NCI-H774 (cell line): ENCODE measurements at places on chromosomes 2 and 18.

GRCh38 chr18:36628435-36629137 is 200.2 kb downstream of the TPGS2 start:
- DNase-seq: no peak

- DNase-seq: no peak
Measured at GRCh38 chr2:28709101-28709500, 42.5 kb upstream of the PPP1CB start.

GRCh38 chr2:24840962-24841945 is 48.0 kb downstream of the CENPO start:
- DNase-seq: no peak

DNA sequence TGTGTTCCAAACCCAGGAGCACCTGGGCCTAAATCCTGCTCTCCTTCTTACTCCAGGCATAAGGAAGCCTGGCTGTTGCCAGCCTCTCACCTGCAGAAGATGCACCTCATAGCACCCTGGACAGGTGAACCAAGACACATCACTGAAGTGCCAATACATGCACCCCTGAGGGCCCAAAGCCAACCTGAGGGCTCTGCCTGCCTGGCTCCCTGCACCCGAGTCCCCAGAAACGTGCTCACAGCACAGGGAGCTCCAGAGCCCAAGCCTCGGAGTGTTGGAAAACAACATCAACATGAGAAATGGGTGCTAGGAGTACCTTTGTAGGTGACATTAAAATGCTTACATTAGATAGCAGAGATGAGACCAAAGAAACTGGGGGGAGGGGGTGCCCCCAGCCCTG is 96.3 kb upstream of the RAB6C start:
- DNase-seq: no peak

DNA sequence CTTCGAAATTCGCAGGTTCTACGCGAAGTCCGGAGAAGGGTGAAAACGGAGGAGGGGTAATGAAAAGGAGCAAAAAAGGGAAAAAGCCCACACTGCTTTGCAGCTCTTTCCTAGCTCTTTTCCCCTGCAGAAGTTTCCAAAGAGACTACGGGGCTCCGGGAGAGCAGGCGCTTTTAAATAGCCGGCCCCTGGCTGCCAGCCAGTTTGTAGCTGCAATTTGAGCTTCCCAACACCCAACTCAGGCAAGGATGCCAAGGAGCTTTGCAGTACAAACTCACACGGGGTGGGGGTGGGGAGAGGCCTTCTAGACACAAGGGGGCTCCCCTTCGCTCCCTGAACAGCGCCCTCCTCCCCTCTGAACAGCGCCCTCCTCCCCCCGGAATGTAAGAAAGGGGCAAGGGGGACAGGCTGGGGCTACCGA is at the start of gene IGFBP5:
IGFBP5 (minus strand) TSS at position 149 of the 421 bp plus-strand sequence. CDS start 774 bp downstream, outside the sequence.
- peak; percentile 69 for DNase-seq

DNA sequence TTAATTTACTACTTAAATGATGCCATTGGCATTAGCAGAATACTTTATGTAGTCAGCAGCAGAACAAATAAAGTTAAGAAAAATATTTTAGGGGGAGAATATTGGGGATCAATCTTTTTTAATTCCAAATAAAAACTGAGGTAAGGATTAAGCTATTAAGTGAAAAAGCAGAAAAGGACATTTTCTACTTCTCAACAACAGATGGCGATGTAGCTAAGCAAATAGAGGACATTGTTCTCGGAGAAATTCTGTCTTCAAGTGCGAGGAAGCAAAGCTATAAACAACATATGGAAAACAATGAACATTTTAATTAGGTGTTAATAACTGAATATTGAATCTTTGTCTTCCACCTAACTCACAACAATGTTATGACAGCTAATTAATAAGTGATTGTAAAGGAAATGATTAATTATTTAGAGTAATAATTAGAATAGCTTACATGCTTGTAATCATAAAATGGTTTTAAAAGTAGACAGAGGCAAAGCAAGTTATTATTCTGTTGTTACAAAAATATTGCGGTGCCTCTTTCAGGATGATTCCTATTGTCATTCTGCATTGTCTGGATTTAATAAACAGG is 32.9 kb upstream of the CCDC93 start:
- DNase-seq: peak; percentile 47

GRCh38 chr2:26579025-26579722 is 62.0 kb downstream of the CIB4 start:
- no peak for DNase-seq

DNA sequence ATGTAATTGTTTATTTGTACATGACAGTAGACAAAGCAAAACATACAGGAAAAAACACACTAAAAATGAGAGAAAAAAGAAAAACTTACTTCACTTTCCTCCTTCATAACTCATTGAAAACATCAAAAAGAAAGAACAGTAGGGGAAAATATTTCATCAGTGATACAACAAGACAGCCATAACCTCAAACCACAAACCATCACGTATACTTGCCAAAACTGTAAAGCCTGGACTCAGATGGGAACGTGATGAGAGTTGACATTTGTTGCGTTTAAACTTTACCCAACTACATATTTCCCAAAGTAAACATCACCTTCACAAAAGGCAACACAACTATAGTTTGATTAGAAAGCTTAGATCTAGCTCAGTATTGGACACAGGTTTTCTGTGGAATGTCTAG is 278.2 kb upstream of the COL3A1 start:
- DNase-seq: no peak

- DNase-seq: no peak
Measured at GRCh38 chr2:187775196-187775595, 221.0 kb upstream of the TFPI start.

DNA sequence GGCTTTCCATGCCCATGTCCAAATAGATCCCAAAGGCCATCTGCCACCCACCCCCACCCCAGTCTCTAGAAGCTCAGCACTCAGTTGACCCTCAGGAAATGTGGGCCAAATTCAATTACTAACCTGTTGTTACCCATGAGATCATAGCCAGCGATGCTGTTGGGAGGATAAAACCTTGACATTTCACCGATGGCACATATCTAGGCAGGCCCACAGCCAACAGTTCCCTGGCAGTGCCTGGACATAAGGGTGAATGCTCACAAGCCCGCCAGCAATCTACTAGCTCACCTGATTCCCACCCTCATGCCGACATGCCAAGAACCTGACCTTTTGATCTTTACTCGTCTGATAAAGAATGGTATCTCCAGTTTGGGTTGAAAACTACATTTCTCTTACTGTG is 11.8 kb upstream of the ACOXL start:
- DNase-seq: no peak

DNA sequence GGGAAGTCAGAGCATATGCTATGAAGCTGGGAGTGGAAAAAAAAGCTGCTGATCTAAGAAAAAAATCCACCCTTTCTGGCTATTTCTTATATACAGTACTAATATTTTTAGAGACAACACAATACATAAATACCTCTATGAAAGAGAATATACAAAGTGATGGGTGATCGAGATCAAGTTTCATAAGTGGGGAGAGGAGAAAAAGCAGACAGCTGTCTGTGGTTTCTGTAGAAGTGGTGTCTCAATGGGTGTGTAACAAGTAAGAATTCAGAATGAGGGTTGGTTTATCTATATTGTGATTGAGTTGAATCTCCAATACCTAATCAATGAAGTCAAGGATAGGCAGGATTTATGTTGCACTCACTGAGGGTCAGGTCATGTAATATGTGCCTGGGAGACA is 191.0 kb downstream of the HNMT start:
- no peak for DNase-seq

- no peak for DNase-seq
Measured at GRCh38 chr2:209564816-209565215, 141.0 kb downstream of the MAP2 start.

DNA sequence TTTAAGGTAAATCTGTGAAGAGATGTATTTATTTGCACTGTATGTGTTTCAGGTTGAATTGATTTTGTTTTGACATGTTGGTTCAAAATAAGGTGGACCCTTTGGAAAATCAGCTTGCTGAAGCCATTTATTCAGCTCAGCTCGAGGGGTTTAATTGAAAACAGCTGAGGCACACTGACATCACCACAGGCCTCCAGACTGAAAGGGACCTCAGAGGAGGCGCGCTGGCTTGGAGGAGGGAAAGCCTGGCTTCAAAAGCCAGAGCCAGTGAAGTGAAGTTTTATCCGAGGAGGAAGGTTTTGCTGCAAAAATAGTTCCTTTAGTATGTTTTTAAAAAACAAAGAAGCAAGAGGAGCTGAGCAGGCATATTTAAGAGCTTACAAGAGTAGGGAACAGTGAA is 26.9 kb upstream of the DNMT3A start:
- no peak for DNase-seq

DNA sequence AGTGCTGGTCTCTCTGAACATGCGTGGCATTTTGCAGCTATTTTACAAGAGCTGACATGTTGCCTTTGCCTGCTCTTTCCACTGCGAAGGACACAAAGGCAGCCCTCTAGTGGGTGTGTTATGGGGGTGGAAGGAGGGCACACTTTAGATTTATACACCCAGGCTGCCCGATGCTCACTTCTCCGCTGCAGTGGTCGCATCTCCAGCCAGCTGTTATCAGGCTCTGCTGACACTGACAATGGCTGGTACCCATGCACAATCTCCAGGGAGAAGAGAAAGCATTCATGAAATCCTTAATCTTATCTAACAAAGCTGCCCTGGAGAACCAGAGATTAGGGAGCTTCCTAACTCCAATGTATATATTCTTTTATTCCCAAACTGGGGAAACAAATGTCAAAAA is 113.5 kb downstream of the EPHA4 start:
- DNase-seq: no peak

GRCh38 chr18:72171596-72171995 is 372.5 kb downstream of the CBLN2 start:
- DNase-seq: peak; percentile 66

DNA sequence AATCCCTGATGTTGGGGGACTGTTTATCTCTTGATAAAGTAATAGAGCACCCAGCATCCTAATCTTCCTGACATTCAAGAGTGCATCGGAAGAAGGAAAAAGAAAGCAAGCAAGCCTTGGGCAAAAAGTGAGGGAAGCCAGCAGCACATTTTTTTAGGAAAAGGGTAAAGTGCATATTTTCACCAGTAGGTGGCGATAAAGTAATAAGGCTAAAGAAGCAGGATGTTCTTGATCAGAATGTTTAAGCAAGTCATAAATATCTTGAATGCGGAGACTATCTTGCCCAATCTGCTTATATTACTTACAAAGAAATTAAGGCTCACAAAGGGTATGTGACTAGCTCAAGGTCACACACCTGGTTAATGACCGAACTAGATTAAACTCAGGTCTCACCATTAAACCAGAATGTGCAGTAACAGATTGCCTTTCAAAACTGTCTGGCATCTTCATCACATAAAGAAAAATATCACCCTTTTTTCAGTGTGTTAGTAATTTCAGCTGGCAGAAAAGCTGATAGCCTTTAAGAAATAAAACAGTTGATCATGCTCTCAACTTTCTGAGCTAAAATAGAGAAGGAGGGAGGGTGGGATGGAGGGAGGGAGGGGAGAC is 83.8 kb downstream of the VIT start:
- DNase-seq: peak; percentile 36

GRCh38 chr2:96407919-96408550 is 72.5 kb downstream of the NCAPH start:
- DNase-seq: no peak

GRCh38 chr18:61606759-61607158 is 273.5 kb downstream of the CDH20 start:
- no peak for DNase-seq

GRCh38 chr2:219983836-219984235 is 356.4 kb downstream of the SLC4A3 start:
- no peak for DNase-seq

- no peak for DNase-seq
Measured at GRCh38 chr2:120546048-120546864, 189.4 kb upstream of the GLI2 start.

DNA sequence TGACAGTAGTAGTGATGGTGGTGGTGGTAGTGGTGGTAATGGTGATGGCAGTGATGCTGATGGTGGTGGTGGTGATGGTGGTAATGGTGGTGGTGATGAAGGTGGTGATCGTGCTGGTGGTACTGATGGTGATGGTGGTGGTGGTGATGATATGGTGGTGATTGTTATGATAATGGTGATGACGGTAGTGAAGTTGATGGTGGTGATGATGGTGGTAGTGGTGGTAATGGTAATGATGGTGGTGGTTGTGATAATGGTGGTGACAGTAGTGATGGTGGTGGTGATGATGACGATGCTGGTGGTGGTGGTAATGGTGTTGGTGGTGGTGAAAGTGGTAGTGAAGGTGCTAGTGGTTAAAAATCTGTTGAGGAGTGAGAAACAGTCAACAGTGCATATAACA is 125.6 kb downstream of the AFF3 start:
- DNase-seq: no peak
